ENCODE measurements at places on chromosomes 12 and 14.

- no peak for DNase-seq
Observed at GRCh38 chr12:19085090-19085489, 44.4 kb upstream of the PLEKHA5 start.

GRCh38 chr12:20044351-20044750 lies 324.0 kb upstream of the PDE3A start:
- no peak for DNase-seq

GRCh38 chr12:6771509-6772330 lies 600 bp upstream of the LAG3 start:
- no peak for DNase-seq

GRCh38 chr14:81632157-81632556 lies 98.5 kb upstream of the SEL1L start:
- DNase-seq = no peak

DNA sequence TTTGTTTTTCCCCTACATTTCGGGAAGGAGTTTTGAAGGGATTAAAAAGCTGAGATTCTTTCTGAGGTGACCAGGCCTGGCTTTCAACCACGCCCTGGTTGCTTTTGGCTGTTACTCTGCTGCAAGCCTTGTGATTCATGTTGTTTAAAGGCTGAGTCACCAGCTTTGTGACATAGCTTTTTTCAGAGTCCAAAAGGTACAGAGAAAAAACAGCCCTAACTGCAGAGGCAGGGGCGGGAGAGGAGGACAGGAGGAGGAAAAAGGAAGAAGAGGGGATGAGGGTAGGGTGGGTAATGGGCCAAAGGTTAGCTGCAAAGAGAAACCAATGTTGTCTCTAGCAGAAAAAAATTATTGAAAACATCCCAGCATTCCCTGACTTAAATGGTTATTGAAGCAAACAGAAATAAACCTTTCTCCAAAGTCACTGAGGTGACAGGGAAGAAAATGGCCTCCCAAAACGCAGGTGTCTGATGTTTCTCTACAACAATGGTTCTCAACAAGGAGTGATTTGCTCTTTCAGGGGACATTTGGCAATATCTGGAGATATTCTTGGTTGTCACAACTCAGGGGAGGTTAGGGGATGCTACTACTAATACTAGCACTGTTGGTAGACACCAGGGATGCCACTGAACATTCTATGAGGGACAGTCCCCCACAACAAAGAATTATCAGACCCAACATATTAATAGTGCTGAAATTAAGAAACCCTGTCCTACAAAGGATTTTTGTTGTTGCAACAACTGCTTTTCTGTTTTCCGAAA lies 2.1 kb upstream of the UBC start:
- no peak for DNase-seq

DNA sequence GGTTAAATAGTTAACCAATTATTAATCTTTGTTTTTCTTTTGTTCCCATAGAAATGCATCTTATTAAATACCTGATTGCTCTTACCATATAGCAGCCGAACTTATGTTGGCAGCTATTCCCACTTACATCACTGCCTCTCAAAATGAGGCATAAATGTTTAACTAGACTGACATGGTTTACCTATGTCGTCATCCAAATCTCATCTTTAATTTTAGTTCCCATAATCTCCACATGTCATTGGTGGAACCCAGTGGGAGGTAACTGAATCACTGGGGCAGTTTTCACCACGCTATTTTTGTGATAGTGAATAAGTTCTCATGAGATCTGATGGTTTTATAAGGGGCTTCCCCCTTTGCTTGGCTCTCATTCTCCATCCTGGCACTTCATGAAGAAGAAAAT lies 499.2 kb upstream of the ATP2B1 start:
- DNase-seq = no peak

DNA sequence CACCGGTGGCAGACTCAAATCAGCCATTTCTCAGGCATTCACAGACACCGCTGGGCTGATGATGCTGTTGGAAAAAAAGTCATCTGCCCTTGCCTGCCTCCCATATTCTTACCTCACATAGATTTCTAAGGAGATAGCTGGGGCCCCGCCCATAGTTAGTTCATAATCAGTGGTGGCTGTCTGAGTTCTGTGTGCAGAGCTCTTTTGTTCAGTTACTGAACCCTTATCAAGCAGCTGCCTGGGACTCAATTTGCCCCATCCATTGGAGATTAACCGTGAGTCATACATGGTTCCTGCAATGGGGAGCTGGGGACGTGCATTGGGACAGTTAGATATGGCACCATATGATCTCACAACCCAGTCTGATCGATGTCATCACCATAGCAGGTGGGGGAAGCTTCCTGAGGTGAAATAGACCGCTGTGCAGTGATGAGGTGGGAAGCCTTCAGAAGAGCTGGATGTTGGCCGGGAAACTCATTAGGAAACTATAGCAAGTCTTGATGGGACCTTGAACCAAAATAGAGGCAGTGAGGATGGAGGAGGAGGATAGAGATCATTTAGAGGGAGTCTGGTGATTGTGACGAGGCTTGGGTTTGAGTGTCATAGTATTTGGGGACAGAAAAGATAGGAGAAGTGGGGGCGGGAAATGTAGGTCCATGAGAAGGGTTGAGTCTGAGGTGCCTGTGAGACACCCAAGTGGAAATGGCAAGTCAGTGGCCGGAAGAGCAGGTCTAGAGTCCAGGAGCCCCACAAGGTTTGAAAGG lies 147.8 kb downstream of the GCH1 start:
- DNase-seq = no peak

- DNase-seq = no peak
Observed at GRCh38 chr14:88029500-88029899, 24.6 kb downstream of the GPR65 start.

- no peak for DNase-seq
Observed at GRCh38 chr14:70652871-70653270, 11.2 kb downstream of the TTC9 start.

GRCh38 chr14:55427439-55427838 lies 13.0 kb downstream of the TBPL2 start:
- no peak for DNase-seq

GRCh38 chr14:96754845-96755184 lies 42.4 kb upstream of the VRK1 start:
- no peak for DNase-seq

- DNase-seq = no peak
Observed at GRCh38 chr14:104044016-104044415, 41.5 kb upstream of the ASPG start.

DNA sequence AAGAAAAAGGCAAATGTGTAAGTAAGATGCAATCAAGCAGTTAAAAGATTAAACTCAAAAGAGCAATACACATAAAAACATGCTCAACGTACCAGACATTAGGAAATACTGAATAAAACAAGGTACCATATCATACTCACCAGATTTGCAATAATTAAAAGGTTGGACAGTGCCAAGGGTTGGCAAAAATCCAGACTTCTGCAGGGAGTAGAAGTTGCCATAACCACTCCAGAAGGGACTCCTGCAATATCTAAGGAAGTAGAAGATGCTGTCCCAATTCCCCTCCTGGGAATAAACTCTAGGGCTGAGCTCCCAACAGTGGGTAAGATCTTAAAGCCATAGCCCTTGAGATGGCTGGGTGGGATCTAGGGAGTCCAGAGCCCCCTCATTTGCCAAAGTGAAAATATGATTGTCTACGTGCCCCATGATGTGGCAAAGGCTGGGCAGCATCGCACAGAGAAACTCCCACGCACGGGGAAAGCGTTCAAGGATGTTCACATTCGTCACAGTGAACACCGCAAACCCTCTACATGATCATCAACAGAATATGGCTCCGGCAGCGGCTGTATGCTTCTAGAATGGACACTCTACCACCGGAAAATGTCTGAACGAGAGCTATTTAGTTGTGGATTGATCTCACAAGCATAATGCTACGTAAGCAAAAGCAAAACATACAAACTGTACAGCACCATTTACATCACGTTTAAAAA lies 12.3 kb downstream of the KCTD10 start:
- DNase-seq = no peak

DNA sequence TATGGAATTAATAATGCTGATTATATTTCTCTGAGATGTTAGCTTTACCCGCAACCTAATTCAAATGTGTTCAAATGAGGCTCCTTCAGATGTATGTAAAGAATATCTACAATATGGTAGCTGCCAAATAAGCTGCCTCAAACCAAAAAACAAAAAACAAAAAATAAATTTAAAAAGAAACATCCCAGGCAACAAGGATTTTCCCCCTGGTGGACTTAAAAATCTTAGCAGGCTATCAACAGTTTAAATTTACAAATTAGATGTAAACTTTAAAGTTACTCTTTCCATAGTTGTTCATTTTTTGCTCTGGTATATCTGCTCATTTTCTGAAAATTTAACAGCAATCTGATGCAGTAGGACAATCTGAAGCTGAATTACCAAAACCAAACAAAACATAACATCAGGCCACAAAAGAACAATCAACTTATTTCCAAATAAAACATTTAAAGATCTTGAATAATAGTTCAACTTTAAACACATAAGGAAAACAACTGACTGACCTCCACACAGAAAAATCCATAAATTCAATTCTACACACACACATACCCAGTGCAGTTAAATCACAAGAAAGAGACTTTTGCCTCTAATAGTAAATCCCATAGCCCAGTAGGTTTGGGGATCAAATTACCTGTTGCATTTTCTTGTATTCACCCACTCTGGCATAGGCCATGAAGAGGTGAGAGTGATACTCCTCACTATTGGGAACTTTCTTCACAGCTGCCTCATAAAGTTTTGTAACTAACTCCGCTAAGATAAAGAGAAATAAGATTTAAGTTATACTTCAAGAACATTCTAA lies 21.3 kb downstream of the NAA25 start:
- DNase-seq = no peak

GRCh38 chr12:5984873-5985272 lies 39.8 kb upstream of the ANO2 start:
- no peak for DNase-seq

DNA sequence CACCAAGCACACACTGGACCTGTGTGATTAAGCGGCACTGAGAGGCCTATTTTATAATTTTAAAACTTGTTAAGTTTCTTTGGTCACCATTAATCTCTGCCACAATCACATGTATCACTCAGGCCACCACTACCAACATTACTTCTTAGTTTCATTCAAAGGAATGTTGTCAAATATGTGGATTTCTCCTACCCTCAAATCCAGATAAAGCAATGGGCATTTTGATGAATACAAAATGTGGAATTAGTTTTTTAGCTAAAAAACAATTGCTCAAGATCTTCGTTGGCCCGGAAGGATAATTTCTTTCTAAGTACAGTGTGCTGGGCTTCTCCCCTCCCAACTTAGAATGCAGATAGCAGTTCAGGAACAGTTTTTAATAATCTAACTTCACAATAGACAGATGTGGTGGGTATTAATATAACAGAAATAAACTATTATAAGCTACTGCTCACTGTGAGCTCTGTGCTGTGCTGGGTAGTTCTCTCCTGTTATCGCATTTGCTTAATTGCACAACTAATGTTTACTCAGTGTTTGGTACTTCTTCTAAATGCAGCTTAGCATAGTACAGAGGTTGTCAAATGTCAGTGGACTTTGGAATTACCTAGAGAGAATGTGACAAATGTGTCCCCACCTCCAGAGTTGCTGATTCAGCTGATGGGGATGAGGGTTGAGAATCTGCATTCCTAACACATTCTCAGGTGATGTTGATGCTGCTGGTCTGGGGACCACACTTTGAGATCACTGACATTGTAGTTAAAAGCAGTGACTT lies 266.7 kb upstream of the AMIGO2 start:
- DNase-seq = no peak

DNA sequence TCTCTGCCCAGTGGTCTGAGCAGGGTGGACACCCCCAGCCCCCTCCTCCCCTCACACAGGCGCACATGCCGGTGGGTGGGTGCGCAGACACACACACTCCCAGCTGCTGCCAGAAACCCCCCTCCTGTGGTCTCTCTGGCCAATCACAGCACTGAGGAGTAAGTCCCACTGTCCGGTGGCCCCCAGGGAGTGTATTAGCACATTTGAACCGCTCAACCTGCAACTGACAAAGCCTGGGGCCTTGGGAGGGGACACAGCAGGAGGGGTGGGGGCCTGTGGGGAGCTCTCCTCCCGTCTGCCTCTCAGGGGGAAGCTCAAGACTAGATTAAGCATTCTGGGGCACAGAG lies 11.7 kb downstream of the FIGNL2 start:
- DNase-seq = no peak

- DNase-seq = no peak
Observed at GRCh38 chr12:108806346-108806745, 51.0 kb downstream of the SSH1 start.

DNA sequence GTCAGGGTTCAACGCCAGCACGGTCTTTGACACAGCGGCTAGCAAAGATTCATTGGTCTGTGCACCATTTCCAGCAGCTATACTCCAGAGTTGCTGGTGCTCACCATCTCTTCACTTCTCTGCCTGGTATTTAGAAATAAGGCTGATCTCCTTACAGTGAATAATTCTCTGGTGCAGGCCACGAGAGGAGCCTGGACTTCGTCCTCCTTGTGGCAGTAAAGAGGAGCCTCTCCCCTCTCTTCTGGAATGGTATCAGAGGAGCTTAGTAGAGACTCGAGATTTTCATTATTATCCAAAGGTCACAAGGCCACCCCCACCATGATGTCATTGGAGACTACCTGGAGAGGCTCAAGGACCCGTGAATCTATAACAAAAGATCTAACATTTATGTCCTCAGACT lies 30.8 kb upstream of the BCL2L14 start:
- DNase-seq = no peak

DNA sequence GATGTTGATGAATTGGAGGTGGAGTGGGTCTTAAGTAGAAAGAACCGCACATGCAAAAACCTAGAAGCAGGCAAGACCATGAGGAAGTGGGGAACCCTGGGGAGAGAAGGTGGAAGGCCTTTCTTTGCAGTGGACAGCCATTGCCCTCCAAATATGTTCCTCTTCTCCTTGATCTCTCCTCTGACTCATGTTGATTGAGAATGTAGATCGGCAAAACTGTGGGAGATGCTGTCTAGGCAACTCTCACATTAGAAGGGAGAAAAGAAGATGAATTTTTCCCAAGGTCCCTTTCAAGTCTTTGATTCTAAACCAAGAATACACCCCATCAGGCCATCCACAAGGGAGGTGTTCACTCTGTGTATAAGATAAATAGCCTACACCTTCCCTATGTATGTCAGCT lies 257.5 kb downstream of the MSRB3 start:
- no peak for DNase-seq

DNA sequence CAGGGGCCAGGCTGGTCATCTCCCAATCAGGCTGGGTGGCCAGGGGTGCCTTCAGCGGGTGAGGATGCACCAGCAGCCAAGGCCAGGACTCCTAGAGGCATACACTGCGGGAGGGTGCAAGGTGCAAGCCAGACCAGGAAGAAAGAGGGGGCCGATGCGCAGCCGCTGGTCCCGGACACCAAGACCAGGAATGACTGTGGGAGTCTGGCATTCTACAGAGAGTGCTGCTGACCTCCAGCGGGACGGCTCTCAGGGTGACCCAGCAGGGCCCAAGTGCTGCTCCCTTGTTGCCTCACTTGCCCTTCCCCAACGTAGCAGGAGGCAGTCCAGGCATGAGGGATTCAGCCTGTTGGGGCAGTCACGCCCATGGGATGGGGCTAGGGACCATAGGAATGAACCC lies 35.8 kb downstream of the DEGS2 start:
- DNase-seq = no peak

GRCh38 chr14:102665621-102666020 lies 73.2 kb downstream of the RCOR1 start:
- no peak for DNase-seq

GRCh38 chr12:122276242-122276641 lies 9.9 kb upstream of the VPS33A start:
- DNase-seq = no peak

Measured in SHP77 treated with DMSO at 0.1 percent for 48 hours (cell line).